ENCODE measurements at places on chromosomes 4 and X.
A peak's percentile ranks its signal among the peaks of the same experiment; 100 is the strongest.

DNA sequence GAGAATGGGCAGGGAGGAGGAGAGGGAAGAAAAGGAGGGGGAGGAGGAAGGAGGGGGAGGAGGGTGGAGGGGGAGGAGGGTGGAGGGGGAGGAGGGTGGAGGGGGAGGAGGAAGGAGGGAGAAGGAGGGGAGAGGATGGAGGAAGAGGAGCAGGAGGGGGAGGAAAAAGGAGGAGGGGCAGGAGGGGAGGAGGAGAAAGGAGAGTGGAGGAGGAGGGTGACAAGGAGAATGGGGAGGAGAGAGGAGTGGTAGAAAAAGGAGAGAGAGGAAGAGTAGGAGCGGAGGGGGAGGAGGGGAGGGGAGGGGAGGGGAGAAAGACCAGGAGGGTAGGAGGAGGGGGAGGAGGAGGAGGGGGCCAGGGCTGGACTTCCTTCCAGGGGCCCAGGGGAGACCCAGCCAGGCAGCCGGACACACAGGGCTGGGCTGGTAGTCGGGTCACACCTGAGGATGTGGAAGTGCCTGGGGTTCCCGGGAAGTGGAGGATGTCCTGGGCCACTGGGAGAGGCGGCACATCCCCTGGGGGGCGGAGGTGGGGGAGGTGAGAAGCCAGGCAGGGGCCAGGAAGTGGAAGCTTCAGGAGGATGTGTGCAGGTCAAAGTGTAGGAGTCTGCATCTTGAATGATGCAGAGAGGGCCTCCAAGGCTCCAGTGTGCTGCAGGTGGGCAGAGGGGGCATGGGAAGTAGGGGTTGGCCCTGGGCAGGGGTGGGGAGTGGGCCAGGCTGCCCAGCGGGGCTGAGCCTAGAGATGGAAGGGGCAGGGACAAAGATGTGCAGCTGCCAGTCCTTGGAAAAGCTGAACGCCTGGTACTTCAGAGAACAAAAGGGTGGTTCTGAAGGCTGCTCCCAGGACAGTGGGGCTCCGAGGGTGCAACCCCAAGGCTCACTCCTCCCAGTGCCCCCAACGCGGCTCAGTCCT is 18.8 kb downstream of the IL3RA start:
- no peak for DNase-seq

- DNase-seq, result no peak
Observed at GRCh38 chrX:113793563-113793962, 790.3 kb upstream of the HTR2C start.

DNA sequence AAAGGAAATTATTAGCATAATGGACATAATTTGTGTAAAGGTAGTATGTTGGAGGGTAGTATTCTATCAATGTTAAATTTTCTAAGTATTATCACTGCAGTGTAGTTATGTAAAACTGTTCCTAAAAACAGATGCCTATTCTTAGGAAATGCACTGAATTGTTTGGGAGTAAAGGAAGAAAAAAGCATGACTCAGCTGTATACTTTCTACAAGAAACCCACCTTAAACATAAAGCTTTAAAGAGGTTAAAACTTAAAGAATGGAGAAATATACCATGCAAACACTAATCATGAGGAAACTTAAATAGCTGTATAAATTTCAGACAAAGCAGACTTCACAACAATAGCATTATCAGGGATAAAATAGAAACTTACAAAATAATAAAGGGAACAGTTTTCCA is 292.9 kb downstream of the ANTXR2 start:
- no peak for DNase-seq

GRCh38 chrX:151715752-151716151 is at the start of gene FATE1:
Gene FATE1 (plus strand): TSS chrX:151716035. CDS start chrX:151716120, 85 bp downstream.
- no peak for DNase-seq

DNA sequence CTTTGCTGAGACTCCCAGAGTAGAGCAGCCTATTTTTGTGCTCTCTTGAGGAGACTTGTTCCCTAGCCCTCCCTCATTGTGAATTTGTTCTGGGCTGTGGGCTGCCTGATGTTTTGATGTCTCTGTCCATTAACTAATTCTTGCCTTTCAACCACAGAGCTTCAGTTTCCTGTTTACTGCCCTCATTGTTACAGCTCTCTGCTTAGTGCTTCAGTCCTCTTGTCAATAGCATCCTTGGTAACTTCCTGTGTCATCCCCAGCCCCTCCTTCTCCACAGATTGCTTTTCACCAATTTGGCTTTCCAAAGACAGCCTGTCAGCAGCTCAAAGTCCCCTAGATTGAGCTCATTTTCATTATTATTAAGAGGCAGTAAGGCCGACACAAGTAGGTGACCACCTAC is 69.9 kb downstream of the COX7B2 start:
- DNase-seq, result no peak

DNA sequence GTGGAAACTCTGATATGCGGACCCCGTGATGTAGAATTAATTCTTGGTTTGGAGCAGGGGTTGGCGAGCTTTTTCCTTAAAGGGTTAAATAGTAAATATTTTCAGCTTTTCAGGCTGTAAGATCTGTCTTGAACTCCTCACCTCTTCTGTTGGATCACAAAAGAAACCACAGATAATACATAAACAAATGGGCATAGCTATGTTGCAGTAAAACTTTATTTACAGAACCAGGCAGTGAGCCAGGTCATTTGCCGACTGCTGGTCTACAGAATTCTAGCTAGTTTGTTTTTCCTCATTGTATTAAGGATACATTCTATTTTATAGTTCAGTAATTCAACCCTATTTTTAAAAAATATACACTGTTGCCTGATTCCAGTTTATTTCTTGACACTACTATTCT is 116.6 kb downstream of the PAPSS1 start:
- DNase-seq, result no peak

GRCh38 chr4:52976523-52977230 is 114.6 kb downstream of the RASL11B start:
- DNase-seq, result no peak

GRCh38 chr4:101348367-101348827 is 1.1 kb upstream of the PPP3CA start:
- no peak for DNase-seq

DNA sequence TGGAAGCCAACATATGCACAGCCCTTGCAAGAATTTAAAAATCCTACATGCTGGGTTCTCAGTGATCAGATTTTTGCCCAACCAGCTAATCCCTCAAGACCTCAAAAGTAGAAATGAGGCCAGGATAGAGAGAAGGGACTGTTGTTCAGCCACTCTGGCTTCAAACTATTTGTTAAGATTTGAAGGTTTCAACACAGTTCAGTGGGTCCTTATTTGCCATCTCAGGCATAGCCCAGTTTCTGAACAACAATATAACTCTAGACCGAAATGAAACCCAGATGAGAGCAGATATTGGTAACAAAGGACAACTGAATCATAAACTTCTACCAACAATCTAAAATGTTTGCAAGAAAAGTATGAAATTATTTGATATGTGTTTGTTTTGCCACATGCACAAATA is 237.3 kb downstream of the NR3C2 start:
- no peak for DNase-seq

DNA sequence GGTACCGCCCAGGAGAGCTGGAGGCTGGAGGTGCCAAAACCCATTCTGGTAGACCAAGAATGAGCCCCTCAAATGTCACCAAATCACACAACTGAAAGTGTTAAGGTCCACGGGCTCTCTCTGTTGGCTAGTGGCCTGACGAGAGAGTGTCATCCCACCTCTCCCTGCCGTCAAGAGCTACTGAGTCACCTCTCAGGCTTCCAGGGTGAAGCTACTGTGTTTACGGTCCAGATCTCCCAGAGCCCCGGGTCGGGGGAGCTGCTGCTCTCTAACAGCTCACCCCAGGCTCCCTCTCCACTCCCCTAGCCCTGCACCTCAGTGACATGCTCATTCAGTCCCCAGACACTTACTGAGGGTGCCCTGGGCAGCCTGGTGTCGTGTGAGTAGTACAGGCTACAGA is 59.2 kb downstream of the ADGRG2 start:
- DNase-seq, result no peak

GRCh38 chrX:68196939-68197791 is 236.1 kb downstream of the OPHN1 start:
- DNase-seq, result peak; percentile 16

GRCh38 chr4:156970501-156971164 is 966 bp downstream of the PDGFC start:
- DNase-seq, result peak; percentile 10

DNA sequence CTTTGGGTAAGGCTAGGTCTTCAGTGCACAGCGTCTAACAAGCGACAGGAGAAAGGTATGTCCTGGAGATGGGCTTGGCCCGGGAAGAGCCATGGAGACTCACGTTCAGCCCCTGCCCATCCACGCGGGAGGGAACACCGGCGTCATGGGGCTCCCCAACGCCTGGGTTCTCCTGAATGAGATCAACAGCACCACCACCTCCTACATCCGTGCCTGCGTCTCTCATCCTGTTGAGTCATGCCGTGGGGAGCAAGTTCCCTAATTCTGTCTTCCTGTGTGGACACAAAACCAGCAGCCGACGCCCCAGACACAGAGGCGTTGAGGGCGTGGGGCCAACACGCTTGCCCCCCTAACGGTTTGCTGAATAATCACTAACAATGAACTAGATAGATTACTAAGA is 20.1 kb upstream of the IL3RA start:
- peak; percentile 25 for DNase-seq
